NCI-H526 (cell line): ENCODE measurements at places on chromosomes 12 and 14.
A peak's percentile ranks its signal among the peaks of the same experiment; 100 is the strongest.

GRCh38 chr12:66072135-66072534, 58.4 kb downstream of the LLPH start:
- no peak for DNase-seq

- DNase-seq, result no peak
Measured at GRCh38 chr14:74908861-74909341, 14.2 kb downstream of the RPS6KL1 start.

GRCh38 chr14:94176808-94177207, 2.7 kb downstream of the PPP4R4 start:
- DNase-seq, result no peak

DNA sequence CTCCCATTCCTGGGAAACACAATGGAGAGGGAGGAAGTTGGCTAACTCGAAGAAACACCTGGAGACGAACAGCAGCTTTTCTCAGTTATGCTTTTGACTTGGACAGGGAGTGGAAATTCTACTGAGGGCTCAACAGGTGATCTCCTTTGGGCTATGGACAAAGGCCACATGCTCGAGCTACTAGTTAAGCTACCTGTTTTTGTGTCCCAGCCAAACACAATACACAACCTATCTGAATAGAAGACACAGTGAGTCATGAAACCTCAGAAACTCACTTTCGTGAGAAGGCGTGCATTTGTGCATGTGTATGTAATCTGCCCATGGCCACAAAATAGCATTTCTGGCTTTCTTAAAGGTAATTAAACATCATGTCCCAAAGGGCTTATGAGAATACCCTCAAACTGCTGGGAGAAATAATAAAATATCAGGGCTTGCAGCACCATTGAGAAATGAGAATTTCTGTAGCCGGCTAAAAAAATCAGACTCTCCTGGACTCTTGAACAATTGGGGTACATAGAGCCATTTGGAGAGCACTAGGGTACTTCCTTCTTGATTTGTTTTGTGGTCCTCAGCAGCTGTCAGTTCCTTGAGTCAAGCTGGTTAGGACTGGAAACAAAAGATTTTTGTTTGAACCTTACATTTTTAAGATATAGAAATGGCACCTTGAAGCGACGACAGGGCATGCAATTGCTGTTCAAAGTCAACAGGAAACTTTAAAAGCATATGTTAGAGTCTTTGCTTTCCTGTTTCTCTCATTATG, 85.5 kb upstream of the PTHLH start:
- DNase-seq, result no peak

- no peak for DNase-seq
Measured at GRCh38 chr12:22310275-22310674, 24.2 kb downstream of the ST8SIA1 start.

GRCh38 chr12:47084172-47084571, 4.4 kb upstream of the AMIGO2 start:
- no peak for DNase-seq

DNA sequence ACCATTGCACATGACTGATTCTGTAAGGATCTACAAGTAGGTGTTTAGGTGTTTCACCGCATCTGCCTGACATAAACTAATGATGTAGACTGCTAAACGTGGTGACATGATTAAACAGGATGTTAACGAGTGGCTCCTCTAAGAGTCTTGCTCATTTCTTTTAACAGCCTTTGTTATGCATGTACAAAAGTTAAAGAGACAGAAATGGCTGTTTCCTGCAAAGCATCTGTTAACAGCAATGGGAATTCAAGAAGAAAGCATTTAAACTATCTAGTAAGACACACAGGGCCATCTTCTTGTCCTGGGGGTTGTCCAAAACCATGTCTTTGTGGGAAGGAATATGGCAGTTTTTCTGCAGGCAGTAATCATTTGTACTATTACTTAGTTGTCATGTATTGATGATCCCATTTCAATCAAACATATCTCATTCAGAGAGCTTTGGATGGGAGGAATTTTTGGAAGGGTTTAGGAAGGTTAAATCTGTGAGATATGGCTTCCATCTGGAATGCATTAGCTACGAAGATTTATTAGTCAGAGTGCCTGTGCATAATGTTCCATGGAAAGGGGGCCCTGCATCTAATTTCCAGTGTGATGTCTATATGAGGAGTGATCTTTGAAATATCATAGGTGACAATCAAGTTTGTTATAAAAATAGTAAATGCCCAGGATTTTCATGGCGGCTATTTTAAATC, 495.1 kb downstream of the EGLN3 start:
- no peak for DNase-seq

- DNase-seq, result no peak
Measured at GRCh38 chr12:58529114-58529665, 391.1 kb downstream of the LRIG3 start.

- DNase-seq, result peak; percentile 55
Measured at GRCh38 chr14:25411781-25412757, 362.1 kb upstream of the STXBP6 start.

DNA sequence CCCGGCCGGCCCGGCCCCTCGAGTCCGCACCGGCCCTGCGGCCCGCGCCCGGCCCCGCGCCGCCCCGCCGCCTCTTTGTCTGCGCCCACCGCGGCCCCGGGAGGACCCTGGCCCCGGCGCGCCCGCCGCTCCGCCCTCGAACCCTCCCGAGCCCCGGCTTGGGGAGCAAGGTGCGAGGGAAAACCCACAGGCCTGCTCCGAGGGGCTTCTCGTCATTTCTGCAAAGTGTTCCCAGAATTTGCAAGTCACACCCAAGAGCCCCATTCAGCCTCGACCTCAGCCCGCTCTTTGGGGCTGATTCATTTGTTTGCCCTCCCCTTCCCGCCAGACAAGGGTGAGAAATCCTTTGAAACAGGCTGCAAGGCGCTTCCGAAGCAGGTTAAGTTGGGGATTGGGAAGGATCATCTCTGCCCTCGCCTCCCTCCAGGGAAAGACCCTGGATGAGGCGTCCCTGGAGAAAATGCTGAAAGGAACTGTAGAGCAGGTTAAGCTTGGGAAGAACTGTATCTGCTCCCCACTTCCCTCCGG, 325 bp upstream of the CLIP1 start:
- DNase-seq, result peak; percentile 53

GRCh38 chr12:115973066-115973465, 304.4 kb downstream of the MED13L start:
- no peak for DNase-seq

GRCh38 chr14:96109596-96110355, 70.6 kb downstream of the C14orf132 start:
- DNase-seq, result no peak

GRCh38 chr12:108616941-108617858, 16.5 kb downstream of the SELPLG start:
- no peak for DNase-seq

GRCh38 chr12:85237327-85237726, 42.7 kb upstream of the ALX1 start:
- no peak for DNase-seq

DNA sequence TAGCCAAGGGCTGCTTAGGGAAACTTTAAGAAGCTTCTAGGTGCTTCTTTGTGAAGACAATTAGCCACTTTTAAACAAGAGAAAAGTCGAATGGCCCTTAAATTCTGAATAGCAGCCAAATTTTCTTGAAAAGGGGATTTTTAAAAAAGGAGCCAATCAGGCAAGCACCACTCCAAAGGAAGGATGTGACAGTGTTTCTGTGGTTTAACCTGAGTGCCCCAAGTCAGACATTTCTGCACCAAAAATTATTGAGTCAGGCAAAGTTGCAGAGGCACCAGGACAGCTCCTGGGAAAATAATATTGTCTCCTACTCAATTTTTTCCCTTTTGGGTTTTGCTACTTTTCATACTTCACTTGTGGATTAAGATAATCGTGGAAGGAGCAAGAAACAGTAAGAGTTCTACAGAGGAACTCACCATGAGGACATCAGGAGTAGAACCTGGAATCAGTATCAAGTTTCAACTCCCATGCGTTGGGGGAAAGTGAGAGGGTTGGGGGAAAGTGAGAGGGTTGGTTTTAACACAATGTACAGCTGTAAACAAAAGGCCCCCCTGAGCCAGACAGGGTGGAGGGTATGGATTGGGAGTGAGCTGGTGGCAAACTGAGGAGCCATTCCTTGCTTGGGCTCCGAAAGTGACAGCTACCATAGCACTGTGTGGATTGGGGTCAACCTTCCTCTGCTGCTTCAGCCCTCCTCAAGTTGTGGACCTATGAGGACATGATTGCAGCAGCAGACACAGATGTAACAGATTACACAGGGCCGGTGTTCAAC, 90.8 kb downstream of the SLC38A1 start:
- DNase-seq, result no peak

DNA sequence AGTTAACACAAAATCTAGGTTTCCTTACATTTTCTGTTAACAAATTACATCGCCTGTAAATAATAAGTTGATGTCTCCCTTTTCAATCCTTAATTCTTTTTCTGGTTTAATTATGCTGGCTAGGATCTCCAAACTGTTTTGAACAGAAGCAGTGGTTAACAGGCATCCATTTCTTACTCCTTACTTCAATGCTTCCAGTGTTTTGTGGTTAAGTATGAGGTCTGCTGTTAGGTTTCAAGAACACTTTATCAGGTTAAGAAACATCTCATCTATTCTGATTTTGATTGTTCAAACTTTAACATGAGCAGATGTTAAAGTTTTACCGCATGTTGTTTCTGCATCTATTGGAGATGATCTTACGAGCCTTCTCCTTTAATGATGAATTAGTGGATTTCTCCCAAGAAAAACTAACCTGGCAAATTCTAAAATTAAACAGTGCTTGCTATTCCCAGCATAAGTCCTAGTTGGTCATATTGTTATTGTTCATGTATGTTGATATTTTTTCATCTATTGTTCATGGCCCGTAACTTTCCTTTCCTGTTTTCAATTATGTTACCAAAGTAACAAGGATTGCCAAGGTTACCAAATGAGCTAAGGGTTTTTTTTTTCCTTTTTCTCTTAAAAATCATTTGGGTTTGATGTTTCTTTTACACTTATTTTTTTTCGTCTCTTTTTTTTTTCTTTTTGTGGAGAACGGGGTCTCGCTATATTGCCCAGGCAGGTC, 33.4 kb downstream of the POLE start:
- no peak for DNase-seq

DNA sequence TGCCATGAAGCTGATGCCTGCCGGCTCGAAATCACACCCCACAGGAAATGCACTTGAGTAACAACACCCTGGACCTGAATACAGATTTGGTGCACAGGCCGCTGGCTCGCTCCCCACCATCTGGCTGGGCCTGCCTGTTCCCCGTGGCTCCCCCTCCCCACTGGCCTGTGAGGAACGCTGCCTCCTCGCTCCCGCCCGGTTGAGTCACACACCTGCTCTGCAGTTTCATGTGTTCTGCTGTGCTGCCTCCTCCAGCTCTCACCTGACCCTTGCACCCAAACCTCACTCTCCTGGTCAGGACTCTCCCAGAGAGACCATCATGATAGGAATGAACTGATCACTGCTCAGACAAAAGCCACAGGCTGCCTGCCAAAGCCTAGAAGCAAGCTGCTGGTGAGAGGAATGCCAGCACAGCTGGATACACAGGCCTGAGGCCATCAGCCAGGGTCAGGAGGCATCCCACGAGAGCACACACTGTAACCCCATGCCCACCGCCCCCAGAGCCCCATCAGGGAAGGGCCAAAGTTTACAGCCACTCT, 3.8 kb upstream of the SIVA1 start:
- DNase-seq, result no peak

GRCh38 chr12:58285551-58285950, 344.2 kb downstream of the ATP23 start:
- DNase-seq, result no peak

DNA sequence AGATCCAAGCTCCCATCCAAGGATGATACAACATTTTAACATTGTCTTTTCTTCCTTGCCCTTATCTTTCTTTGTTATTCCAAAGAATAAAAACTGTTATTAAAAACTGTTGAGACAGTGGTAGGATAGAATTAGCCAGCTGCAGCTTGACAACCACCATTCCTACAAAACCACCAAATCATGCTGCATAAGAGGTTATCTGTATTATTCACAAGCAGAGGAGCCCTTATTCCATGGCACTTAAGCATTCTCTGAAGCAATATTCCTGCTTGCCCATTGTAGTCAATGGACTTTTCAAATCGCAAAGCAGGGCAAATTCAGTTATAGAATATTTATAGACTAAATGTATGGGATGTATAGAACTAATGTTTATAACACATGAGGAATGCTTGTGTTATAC, 3.4 kb downstream of the ABCD2 start:
- no peak for DNase-seq

DNA sequence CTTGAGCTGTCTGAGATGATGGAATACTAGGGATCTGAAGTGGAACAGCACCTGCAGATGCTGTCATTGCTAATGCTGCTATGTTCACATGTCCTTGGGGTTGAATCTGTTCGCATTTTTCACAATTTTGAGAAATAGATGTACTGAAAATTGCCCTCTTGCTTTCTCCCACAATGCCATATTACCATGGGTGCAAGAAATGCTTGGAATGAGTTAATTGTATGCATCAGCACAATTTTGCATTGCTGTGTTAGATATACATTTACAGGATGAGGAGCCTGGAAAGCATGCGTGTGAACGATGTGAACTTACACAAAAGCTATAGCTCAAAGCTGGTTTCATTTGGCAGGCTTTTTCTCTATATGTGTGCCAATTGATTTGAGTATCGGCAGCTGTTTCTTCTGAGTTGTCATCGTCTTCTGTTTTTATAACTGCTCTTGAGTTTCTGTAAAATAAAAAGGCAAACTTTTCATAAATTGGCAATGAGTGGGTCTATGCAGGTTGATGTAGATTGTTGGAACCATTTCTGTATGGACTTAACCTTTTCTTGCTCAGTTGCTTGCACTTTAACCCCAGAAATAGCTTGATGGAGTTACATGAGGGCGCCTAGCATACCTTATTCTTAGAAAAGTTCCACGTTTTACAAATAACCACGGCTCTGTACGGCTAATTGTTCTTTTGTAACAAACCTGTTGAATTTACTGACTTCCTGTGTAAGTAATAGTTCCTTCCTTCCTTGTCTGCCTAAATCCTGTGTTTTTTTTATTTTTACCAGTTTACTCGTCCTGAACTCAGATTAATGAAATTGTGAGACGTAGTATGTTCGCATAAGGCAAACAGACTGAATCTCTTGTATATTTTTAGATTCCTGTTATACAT, 105.9 kb downstream of the FGD4 start:
- DNase-seq, result no peak

GRCh38 chr14:78975734-78976133, 805.6 kb downstream of the NRXN3 start:
- DNase-seq, result no peak

DNA sequence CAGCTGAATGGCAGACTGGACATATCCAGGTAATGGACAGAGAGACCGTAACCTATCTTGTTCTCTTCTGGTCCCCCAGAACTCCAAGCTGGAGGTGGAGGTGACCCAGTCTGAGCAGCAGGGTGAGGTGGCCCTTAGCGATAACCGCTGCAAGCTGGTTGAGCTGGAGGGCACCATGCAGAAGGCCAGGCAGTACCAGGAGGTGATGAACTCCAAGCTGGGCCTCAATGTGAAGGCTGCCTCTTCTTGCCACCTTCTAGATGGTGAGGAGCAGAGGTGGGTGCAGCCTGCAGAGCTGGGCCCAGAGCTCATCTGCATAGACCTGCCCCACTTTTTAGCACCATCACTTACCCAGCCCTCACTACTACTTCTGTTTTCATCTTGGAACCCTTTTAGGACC, 7.2 kb upstream of the KRT86 start:
- no peak for DNase-seq
